ENCODE measurements at places on chromosomes 3 and 15.

DNA sequence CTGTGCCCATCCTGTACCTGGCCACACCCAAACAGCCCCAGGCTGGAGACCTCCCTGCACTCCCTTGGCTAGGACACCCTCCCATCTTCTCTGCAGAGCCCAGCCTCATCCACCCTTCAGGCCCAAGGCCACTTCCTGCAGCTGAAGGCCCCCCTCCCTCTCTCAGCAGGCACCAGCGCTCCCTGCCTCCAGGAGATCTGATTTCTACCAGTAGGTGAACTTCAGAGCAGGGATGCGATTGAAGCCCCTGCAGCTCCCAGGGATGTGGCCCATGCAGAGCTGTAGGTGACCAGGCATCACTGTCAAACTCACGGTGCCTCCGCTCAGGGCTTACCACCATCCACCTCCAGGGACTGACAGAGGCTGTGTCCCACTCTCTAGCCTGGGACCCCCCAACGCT lies 96.3 kb downstream of the NUP210 start:
- DNase-seq = no peak

DNA sequence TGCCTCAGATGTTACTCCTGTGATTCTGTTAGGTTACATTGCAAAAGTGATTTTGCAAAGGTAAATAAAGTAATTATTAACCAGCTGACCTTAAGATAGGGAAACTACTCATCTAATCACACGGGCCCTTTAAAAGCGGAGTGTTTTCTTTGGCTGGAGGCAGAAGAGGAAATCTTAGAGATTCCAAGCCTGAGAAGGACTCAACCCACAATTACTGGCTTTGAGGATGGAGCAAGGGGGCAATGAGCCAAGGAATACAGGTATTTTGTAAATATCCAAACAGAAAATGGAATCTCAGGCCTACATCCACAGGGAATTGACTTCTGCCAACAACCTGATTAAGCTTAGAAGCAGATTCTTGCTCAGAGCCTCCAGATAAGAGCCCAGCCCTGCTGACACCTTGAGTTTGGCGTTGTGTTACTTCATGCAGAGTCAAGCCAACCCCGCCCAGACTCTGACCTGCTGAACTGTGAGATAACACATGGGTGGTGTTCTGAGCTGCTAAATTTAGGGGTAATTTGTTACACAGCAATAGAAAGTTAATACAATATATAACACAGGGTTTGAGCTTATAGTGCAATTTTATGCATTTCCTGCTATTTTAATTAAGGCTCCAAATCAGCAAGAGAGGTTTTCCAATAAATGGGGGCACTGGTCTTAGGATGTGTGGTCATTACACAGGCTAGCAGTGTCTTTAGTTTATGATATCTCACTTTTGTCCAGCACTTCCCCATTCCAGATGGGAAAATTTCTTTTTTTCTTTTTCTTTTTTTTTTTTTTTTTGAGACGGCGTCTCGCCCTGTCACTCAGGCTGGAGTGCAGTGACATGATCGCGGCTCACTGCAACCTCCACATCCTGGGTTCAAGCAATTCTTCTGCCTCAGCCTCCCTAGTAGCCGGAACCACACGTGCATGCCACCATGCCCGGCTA lies 19.5 kb downstream of the NFKBIZ start:
- DNase-seq = no peak

- DNase-seq = no peak
Measured at GRCh38 chr15:98983334-98983733, 24.3 kb downstream of the PGPEP1L start.

GRCh38 chr15:80996247-80996646 lies 4.5 kb upstream of the TLNRD1 start:
- no peak for DNase-seq

DNA sequence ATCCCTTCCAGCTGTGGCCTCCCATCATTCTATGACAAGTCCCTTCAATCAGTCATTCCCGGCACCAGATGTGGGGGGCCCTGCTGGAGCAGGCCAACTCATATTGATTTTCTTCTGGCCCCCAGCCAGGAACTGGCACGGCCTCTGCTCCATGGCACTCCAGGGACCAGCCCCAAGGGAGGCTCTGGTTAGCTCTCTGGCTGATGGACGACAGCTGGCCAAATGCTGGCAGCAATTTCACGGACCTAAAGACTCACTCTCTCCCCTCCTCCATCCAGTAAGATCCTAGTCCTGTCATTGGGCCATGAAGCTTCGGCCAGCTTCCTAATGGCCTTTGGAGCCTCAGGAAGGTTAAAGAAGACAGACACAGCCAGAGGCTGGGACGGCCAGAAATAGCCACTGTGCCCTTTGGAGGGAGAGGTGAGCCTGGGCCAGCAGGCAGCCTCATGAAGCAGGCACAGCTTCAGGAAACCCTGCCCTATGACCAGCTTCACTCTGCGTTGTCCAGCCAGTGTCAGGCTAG lies 131.0 kb downstream of the MEX3B start:
- no peak for DNase-seq

- no peak for DNase-seq
Measured at GRCh38 chr3:175338775-175339535, 479.8 kb downstream of the NAALADL2 start.

- no peak for DNase-seq
Measured at GRCh38 chr3:147195887-147196286, 210.5 kb downstream of the ZIC4 start.

DNA sequence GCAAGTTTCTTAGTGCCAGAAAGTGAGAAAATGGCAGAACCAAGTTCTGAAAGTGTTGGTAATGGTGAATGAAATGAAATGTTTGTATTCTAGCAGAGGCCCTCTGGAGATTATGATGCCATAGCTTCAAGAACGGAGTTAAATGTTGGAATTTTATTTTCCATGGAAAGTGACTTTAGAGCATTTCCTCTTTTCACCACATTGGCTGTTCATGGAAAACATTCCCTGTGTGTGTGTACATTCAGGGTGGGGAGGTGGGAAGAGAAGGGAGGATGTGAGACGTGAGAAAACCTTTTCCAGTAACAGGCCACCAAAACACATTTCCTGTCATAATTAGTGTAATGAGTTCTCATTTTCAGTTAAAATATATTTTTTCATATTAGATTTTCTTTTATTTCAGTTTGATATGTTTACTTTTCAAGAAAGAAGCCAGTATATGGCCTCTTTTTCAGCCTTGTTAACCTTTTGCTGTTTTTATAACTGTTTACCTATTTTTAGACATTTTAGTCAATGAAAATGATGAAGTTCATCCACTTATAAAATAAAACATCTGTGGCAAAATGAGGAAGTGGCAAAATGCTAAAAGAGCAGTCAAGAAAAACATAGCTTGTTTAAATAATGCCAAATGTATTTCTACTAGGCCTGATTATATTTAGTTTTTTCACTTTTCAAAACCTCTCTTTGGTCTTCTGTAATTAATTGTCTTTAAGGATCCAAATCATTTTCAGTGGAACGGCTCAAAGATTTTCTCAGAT lies 21.6 kb downstream of the SAMMSON start:
- no peak for DNase-seq

GRCh38 chr3:134854254-134854653 lies 59.2 kb downstream of the EPHB1 start:
- DNase-seq = no peak
